ENCODE measurements at places on chromosomes 1 and 21.

DNA sequence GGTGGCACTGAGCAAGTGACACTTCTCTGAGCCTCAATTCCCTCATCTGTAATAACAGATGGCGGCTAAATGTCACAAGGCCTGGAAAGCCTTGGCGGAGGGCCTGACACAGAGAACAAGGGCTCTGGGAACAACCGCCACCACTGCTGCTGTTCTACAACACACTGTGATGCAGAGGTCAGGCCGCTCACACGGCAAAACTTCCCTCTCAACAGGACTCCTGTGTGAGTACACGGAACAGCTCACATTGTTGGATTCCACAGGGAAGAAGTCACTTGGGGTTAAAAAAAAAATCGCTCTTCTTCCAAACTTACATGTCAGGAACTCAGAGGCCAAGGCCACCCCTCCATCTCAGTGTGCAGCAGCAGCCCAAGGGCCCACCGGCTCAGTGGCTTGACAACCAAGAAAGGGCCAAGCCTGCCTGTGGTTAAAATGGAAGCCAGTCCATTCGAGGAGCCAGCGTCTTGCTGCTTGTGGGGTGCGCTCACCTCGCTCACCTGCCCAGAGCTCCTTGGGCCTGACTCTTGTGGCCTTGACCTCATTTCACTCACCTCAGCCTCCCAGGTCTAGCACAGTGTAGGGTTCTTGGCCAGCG, 101.1 kb downstream of the RAVER2 start:
- DNase-seq, result no peak

GRCh38 chr1:246540738-246541491, 25.1 kb downstream of the TFB2M start:
- no peak for DNase-seq

DNA sequence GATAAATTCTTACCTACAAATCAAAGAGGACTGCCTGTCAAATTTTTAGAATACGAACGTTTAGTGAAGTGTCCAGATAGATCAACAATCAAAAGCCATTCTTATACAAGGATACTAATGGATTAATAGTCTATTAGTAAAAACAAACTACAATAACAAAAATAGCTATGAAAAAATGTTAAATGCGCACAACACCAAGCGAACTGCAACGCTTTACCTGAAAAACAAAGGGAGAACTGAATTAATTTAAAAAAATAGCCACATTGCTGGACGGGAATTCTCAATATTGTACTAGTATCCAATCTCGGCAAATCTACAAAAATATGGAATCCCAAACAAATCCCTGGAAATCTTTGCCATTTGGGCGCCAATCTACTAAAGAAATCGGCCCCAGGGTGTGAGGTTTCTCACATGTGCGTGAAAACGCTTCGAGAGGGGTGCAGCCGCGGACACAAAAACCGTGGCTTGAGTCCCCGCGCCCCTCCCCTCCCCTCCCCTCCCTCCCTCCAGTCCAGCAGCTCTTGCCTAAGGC, 55.6 kb downstream of the TRAF5 start:
- DNase-seq, result no peak

- DNase-seq, result no peak
Observed at GRCh38 chr1:195202241-195202640, 1406.0 kb downstream of the KCNT2 start.

- peak; percentile 39 for DNase-seq
Observed at GRCh38 chr1:94805912-94806311, 14.2 kb upstream of the SLC44A3 start.

- DNase-seq, result no peak
Observed at GRCh38 chr21:40639616-40640194, 207.3 kb downstream of the DSCAM start.

GRCh38 chr1:244255426-244255965, 196.2 kb downstream of the ADSS2 start:
- no peak for DNase-seq

GRCh38 chr1:10628685-10629084, 153.9 kb downstream of the PEX14 start:
- no peak for DNase-seq

GRCh38 chr21:19507682-19508260, 1104.2 kb upstream of the TMPRSS15 start:
- no peak for DNase-seq

- DNase-seq, result no peak
Observed at GRCh38 chr1:85464497-85465098, 361 bp downstream of the DDAH1 start.

DNA sequence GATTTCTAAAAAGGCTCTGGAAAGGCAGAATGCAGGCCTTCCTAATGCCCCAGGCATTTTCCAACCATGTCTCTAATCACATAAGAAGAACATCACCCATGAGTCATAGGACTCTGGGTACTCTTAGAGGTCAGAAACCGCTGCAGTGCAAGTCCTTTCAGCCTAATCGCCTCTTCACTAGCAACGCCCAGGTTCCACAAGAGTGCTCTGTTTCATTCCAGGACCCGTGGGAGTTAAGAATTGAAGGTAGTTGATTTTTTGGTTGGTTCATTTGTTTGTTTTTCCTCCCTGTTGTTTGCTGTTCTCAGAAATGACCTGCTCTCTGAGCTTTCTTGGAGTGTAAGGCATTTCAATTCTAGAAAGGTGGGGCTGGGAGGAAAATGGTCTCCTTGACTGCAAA, 123.2 kb downstream of the NR5A2 start:
- no peak for DNase-seq

GRCh38 chr1:225700889-225701465, 48.1 kb upstream of the ENAH start:
- DNase-seq, result no peak

GRCh38 chr1:181180407-181181031, 92.0 kb downstream of the IER5 start:
- no peak for DNase-seq

DNA sequence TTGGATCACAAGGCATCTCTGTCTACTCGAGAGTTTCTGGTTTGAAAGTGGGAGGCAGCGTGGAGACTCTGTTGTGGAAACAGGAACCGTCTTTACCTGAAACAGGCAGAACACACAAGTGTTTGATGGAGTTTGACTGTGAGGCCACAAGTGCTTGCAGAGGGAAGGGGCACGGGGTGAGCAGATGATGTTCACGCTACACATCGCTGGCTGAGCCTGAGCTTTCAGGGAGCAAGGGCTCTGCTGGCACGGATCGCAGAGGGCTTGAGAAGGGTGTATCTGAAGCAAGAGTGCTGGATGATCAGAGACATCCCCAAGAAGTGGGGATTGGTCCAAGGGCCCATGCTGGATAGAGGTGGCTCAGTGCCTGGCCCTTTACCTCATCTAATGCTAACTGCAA, 59.3 kb downstream of the IGSF21 start:
- no peak for DNase-seq

- peak; percentile 18 for DNase-seq
Observed at GRCh38 chr21:41877901-41878830, 978 bp downstream of the PRDM15 start.

GRCh38 chr1:29055160-29055559, 68.5 kb downstream of the TMEM200B start:
- DNase-seq, result no peak

DNA sequence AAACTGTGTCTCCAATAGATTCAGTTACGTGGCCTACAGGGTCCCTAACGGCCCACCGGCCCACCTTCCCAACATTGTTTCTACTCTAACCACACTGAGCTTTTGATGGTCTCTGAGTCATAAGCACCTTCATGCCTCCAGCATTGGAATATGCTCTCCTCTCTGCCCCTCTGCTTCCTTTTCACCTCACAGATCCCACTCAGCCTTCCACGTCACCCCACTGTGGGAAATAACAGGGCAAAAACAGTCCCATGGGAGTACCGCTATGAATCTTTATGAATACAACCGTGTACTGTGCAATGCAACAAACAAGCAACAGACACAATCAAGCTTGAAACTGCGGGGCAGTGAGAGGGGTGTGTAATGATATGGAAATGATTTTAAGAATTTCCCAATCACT, 5.3 kb upstream of the SARS1 start:
- DNase-seq, result no peak

- DNase-seq, result no peak
Observed at GRCh38 chr1:4081806-4082711, 182.0 kb upstream of the C1orf174 start.

DNA sequence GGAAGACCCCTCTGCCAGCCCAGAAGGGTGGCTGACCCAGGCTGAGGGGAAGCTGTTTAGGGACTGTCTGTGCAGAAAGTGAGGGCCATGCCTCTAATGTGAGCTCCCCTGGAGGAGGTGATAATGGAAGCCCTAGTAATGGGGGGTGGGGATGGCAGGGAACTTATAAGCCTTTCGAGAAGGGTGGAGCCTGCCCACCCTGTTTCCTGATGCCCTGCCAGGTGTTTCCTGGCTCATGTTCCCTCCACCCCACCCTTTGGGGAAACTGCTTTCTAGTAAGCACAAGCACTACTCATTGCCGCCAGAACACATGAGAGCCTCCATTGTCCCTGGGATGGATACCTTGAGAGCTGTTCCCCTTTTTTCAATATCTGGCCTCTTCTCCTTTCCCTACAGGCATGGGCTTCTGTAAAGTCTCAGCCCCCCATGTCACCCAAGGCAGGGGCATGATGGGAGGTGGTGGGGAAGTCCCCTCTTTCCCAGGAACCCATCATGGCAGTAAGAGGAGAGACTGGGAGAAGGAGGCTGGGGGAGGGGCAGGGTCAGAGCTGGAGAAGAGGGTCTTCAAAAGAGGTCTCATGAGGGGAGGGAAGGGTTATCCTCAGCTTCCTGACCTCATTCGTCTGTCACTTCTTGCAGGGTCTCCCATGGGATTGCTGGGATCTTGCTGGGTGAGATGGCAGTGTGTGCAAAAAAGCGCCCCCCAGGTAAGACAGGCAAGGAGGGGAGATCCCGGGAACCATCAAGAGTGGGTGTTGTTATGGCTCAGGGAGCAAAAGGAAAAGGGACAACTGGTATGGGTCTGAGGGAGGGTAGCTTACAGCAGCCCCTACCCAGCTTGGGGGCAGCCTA, 2.4 kb downstream of the ATP8B2 start:
- DNase-seq, result no peak

DNA sequence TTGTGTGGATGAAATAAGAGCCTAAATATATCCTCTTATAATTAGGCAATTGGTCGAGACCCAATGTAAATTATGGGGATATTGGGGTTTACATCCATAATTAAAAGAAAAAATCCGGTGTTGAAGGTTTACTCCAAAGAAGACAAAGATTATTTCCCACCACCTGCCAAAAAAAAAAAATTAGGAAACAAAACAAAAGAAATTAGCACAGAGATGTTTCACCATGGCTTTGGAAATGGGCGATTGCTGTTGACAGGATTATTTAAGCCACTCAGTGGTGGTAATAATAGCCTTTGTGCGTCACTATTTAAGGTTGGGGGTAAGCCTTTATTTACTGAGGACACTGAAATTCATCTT, 585 bp upstream of the GLRX2 start:
- no peak for DNase-seq

GRCh38 chr1:224874775-224875174, 54.7 kb upstream of the DNAH14 start:
- no peak for DNase-seq

DNA sequence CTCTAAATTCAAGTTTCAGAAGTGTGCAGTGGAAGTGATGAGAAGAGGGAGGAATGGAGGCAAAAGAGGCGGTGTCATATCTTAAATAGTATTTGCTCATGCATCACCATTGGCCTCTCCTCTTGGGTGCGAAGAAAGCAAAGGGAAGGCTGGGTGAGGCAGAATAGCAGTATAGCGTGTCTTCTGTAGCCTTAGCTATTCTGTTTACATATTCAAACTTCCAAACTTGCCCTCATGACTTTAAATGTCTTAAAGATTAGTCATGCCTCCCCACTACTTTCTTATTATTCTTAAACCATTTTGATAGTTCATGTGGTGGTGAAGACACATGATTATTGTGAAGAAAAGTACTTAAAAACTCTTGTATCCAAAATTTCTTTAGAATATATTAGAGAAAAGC, 104.6 kb upstream of the TENT5C start:
- no peak for DNase-seq

DNA sequence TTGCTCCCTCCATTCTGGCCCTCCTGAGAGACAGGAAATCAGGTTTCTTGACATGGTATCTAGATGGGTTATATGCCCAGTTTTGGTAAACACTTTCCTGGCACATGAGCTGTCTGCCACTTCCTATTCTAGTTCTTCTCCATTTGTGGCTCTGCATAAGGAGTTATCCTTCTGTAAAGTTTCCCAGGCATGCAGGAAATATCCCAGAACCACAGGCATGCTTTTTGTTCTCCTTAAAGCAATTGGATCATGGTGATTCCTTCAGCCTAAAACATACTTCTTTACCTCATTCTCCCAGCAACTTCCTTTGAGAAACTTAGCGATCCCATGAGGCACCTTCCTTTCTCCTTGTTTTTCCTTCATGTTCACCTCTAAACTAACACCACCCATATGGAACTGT, 199.8 kb downstream of the CRB1 start:
- no peak for DNase-seq

DNA sequence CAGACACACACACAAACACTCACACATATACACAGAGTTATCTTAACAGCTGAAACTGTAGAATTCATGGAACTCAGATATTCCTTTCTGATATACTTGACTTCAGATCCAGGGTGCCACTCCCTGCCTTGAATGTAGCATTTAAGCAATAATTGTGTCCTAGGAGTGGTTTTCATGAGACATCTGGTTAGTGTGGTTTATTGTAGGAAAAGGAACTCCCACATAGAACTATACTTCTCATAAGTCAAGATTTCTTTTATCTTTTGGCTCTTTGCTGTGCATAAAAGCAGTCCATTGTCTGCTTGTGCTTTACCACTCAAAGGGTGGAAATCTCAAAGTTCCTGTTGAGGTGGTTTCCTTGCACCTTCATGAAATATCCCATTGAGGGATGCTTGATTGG, 272.6 kb upstream of the SGIP1 start:
- DNase-seq, result no peak

DNA sequence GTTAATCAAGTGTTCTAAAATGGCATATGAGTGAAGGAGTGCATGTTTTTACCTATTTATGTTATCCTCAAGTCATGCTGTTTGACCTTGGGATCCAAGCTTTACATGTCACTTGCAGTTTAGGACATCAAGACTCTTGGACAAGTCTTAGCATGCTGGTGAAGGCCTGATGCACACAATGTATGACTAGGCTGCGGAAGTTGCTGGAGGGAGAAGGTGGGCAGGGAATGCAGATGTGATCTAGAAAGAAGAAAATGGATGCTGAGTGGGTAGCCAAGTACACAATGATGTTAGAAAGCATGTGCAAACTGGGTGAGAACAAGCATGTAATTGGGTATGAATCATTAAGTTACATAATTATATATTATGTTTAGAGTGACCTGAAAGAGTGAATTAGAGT, 301.8 kb downstream of the BRINP2 start:
- DNase-seq, result no peak

GRCh38 chr1:33055210-33056008, 18.7 kb upstream of the AK2 start:
- peak; percentile 14 for DNase-seq
